HAP-1 (cell line): ENCODE measurements at places on chromosomes 4 and X.

DNA sequence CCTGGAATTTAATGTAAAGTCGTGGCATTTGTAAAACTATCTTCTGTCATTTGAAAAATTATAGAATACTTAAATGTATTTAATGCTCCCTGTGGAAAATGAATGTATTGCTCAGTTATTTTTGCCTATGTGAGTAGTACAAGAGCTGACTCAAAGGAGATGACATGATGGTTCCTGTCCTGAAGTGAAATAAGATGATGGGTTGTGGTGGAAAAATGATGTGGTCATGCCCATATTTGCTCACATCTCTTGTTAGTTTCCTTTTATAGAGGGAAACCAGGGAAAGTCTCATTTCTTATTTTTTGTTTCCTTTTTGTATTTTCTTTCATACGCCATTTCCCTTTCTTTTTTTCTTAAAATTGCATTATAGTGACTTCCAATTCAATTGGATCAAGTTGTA, 23.7 kb downstream of the PLS3 start:
- DNase-seq = no peak

DNA sequence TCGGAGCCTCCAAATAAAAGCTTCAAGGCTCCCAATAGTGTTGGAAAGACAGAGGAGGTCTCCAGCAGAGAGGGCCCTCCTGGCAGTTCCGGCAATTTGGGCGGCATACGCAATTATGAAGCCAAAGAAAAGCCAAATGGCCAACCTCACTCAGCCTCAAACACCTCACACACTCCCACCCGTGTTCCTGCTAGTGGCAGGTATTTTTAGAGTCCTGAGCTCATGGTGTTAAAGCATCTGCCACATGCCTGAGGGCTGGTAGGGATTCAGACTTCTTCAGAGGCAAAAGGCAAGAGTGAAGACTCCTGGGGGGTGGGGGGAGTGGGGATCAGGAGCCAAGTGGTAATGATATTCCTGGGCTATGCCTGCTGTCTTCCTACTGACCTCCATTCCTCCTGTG, 7.4 kb downstream of the RAB33A start:
- no peak for DNase-seq

DNA sequence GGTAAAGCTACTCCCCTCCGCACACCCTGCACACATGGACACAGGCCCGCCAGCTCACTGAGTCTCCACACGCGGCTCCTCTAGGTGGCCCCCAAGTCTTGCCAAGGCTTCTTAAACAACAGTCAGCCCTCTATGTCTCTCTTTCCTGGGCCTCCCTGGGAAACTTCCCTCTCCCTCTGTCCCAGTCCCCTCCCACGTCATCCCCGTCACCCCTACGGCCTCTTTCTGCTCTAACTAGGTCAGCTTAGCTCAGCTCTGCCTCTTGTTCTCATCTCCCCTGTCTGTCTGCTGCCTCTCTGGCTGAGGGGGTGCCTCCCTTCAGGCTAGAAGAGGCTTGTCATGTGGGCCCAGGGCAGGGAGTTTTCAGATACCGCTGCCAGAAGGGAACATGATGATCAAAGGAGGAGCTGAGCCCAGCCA, 38.8 kb downstream of the SEPTIN6 start:
- DNase-seq = no peak

DNA sequence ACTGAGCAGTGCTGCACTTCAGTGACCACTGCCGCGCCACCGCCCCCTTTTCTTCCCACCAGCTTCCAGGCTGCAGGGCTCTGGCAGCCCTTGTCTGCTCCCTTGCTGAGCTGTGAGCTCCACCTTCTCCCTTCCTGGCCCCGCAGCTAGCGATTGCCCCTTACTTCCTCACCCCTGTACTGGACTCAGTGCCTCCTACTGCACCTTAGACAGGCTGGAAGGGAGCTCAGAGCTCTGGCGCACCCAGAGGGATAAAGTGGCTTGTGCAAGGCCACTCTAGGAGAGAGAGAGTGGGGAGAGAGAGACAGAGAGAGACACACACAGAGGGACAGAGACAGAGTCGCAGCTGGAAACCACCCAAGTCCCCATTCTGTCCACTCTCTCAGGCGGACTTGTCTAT, 6.0 kb downstream of the RASL11B start:
- no peak for DNase-seq

GRCh38 chr4:127641524-127641923, 8.8 kb downstream of the INTU start:
- no peak for DNase-seq

- no peak for DNase-seq
These were observed 133.8 kb downstream of the ZC4H2 start for GRCh38 chrX:64842492-64842891.

DNA sequence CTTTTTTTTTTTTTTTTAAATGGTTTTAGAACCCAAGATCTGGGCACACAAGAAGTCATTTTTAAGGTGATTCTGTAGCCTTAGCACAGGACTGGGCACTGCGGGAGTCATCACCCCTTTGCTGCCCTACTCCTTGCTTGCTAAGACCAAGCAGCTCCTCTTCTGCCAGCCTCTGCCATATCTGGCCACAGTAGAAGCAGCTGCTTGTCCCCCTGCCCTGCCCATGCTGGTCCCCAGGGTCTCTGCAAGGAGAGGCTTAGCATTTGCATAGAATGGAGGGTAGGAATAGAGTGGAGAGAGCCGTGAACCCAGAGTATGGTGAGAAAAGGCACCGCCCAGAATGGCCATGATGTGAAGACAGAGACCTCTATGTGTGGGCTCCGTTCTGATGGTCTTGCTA, 109.3 kb downstream of the ADRA2C start:
- DNase-seq = no peak

- no peak for DNase-seq
These were observed 2.7 kb upstream of the GRIA3 start for GRCh38 chrX:123181233-123181914.

DNA sequence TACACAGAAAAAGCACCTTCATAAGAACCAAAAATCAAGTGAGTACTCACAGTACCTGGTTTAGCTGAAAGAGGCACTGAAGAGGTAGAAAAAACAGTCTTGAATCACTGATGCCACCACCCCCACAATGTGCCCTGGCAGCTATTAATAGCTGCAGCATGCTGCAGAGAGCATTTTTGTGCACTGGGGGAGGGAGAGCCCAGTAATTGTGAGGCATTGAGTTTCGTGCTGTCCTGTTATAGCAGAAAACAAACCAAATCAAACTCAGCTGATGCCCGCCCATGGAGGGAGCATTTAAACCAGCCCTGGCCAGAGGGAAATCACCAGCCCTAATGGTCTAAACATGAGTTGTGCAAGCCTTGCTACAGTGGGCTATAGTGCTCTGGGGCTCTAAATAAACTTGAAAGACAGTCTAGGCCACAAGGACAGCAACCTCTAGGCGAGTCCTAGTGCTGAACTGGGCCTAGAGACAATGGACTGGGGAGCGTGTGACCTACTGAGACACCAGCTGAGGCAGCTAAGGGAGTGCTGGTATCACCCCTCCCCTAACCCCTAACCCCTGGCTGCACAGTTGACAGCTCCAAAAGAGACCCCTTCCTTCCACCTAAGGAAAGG, 106.3 kb upstream of the TMLHE start:
- DNase-seq = no peak

GRCh38 chr4:166726832-166727231, 507.5 kb downstream of the SPOCK3 start:
- DNase-seq = no peak

DNA sequence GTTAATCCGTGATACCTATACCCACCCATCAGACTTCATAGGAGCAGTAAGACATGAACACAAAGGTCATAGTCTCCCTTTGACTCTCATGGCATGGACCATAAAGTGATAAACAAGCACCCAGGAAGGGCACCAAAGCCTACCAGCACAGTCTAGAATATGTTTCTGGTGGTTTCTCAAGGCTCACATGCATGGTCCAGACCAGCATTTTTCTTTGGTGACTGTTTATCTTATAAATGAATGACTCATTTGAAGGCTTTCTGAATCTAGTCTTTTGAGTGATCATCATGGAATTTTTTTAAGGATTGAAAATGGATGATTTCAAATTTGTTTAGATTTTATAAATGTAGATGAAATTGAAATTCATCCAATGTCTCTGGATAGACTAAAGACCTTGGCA, 32.0 kb upstream of the AMELX start:
- no peak for DNase-seq

GRCh38 chr4:82818664-82819662, 20.4 kb upstream of the SCD5 start:
- no peak for DNase-seq

- DNase-seq = peak; percentile 36
These were observed 215.3 kb upstream of the TTC29 start for GRCh38 chr4:147160908-147161513.

DNA sequence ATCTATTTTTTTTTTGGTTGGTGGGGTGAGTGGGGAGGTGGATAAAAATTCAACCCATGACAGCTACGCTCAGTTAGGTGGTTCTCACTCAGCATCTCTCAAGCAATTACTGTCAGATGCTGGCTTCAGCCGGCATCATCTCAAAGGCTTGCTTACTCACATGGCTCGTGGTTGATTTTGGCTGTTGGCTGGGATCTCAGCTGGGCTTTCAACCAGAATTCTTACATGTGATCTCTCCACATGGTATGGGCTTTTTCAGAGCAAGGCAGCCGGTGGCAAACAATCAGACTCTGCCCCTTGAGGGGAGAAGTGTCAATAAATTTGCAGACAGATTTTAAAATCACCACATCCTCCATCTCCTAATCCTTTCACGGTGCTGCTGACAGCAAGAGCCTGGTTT, 47.2 kb downstream of the SLC34A2 start:
- DNase-seq = no peak

GRCh38 chrX:135112096-135112729, 8.1 kb downstream of the ETDB start:
- DNase-seq = peak; percentile 72
